Activated CD8-positive, alpha-beta memory T cell treated with anti-CD3 and anti-CD28 coated beads for 24 hours (primary cell): ENCODE measurements at places on chromosomes 12 and 14.

GRCh38 chr12:13436696-13437391, 240.3 kb downstream of the EMP1 start:
- DNase-seq = no peak

GRCh38 chr14:55454264-55455002, 14.0 kb upstream of the TBPL2 start:
- no peak for DNase-seq

- DNase-seq = no peak
Observed at GRCh38 chr12:47244835-47245234, 165.1 kb upstream of the AMIGO2 start.

GRCh38 chr14:106790189-106791036, 1264.0 kb downstream of the TMEM121 start:
- DNase-seq = peak; percentile 92

DNA sequence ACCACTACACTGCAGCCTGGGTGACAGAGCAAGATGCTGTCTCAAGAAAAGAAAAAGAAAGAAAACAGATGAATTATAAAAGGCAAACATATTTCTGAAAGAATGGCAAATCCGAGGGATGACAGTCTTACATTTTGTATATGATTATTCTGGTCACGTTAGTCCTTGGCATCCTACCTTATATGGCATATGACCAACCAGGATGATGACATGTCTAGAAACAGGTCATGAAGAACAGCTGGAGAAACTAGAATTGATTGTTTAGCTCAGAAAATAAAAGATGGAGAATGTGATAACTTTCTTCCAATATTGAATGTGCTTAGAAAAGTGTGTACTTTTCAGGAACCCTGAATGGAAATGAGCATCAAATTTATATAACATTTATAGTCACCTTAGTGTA, 19.2 kb downstream of the SLC2A14 start:
- no peak for DNase-seq

GRCh38 chr14:21455592-21455911, 371 bp downstream of the CHD8 start:
- DNase-seq = no peak

DNA sequence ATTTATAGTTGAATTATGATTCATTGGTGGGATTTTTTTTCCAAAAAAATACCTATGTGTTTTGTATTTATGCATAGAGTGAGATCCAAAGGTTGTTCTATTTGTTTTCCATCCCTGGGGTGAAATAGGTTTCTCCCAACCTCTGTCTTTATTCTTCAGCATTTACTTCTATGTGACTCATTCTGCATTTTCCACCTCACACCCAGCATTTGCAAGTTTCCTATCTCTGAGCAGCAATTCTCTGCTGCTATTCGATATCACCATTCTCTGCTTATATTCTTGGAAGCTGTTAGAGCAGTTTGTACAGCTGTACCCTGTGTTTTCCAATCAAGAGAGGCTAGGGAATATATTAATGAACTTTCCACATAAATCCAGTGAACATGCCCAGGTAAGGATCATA, 538.9 kb downstream of the SNAPC1 start:
- DNase-seq = no peak
